ENCODE measurements at places on chromosomes 1 and 21. TPM values are rescaled to one million over a fixed set of nuclear protein-coding genes. Genes with fewer than 3 reads are reported as not detected.

- H3K36me3 ChIP-seq: peaks cover 23% of the 10 kb centered on the region
- peaks cover 24% of the 10 kb centered on the region for H3K4me1 ChIP-seq
- H3K27ac ChIP-seq: no peak overlapping the region
- no peak for DNase-seq
- H3K27me3 ChIP-seq: no peaks in the 10 kb centered on the region
- H3K4me3 ChIP-seq: no peak overlapping the region
Observed at GRCh38 chr1:206814716-206815341, 42.5 kb upstream of the IL10 start.

DNA sequence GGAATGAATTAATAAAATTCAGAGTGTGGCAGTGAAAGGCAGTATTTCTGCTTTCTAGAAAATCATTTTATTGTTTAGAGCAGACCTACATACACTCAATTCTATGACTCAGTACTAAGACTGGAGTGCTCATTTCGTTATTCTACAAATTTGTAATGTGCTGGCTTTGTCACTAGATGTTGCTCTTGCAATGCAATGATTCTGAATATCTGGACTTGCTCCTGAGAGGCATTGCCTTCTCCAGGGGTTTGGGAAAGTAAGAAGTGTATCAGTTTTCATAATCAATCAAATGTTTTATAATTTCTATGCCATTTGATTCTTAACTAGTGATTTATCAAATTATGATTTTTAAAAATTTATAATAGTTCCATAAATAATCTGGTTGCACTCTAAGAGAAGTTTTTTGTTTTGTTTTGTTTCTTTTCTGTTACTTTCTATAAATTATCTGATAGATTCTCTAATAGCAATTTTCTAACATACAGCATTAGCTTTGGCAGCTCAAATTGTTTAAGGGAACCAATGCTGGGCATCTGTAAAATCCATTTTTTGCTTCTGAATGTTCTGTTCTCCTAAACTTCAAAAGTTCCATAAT, 280.5 kb upstream of the SGIP1 start:
- H3K4me3 ChIP-seq: no peak overlapping the region
- H3K36me3 ChIP-seq: no peaks in the 10 kb centered on the region
- DNase-seq: peak; percentile 82
- no peaks in the 10 kb centered on the region for H3K27me3 ChIP-seq
- peaks cover 45% of the 10 kb centered on the region for H3K4me1 ChIP-seq

DNA sequence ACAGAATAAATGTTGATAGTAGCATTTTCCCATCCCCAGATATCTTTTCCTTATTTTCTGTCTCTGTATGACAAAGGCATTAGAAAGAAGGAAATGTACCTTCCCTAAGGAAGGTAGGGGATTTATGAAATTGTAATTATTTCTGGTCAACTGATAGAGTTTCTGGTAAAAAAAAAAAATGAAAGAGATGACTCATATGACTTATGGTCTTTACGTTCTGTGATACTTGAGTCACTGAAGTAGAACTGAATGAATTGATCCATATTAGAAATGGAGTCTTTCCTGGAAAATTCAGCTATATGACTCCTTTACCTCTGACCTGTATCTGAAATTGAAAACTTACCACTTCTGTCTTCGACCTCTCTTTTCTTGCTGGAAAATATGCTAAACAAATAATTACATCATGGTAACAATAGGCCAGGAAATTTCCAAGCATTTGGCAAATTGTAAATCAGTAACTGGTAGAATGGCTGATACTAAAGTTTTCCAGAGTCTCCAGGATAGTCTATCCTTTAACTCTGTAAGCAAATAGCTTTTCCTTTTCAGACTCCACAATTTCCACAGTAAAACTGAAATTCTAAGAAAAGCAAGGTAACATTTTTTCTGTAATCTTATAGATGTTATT, 364.3 kb upstream of the PTBP2 start:
- no peak for DNase-seq
- H3K4me1 ChIP-seq: peaks cover 2% of the 10 kb centered on the region
- H3K4me3 ChIP-seq: no peak overlapping the region
- H3K27ac ChIP-seq: no peak overlapping the region
- H3K36me3 ChIP-seq: no peaks in the 10 kb centered on the region

GRCh38 chr1:57252597-57253294, 171.1 kb downstream of the DAB1 start:
- H3K4me3 ChIP-seq: no peak overlapping the region
- H3K27ac ChIP-seq: no peak overlapping the region
- H3K36me3 ChIP-seq: no peaks in the 10 kb centered on the region
- no peaks in the 10 kb centered on the region for H3K27me3 ChIP-seq

DNA sequence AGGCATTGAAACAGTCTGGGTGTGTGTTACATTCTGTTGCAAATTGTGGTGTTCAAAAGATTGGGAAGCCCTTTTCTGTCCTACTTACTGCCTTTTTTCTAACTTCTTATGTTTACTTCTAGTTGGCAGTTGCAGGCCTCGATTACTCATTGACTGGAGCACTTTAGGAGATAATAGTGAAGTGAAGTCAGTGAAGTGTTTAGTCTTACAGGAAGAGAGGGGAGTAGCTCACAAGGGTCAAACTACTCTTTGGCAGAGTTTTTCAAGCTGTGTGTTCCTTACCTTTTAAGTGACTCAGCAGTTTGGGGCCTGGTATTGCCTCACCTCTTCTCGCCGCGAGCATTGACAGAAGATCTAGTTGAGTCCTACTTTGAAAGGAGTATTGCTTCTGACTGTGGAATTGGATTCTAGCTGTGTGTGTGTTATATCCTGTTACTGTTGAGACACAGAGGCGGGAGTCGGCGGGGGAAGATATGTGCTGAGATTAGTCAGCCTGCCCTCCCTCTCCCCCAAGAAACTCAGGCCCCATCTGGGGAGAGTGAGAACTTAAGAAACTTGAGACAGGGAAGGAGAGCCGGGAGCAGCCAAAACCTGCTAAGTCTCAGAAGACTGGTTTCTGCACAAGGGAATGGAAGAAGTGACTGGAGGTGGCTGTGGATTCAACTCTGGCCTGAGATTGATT, 19.3 kb downstream of the AHCYL1 start:
- H3K36me3 ChIP-seq: peaks cover 11% of the 10 kb centered on the region
- peak; percentile 70 for DNase-seq
- peak overlapping the region; percentile 35 for H3K27ac ChIP-seq
- H3K4me1 ChIP-seq: peaks cover 22% of the 10 kb centered on the region
- no peaks in the 10 kb centered on the region for H3K27me3 ChIP-seq

Gene RIMS3
- total RNA-seq: 2.0 TPM

- H3K36me3 ChIP-seq: no peaks in the 10 kb centered on the region
- no peaks in the 10 kb centered on the region for H3K27me3 ChIP-seq
- DNase-seq: no peak
- no peaks in the 10 kb centered on the region for H3K4me1 ChIP-seq
- H3K4me3 ChIP-seq: no peak overlapping the region
- H3K27ac ChIP-seq: no peak overlapping the region
Observed at GRCh38 chr1:13628711-13629110, 45.1 kb downstream of the PDPN start.

Data from activated CD4-positive, alpha-beta T cell treated with anti-CD3 and anti-CD28 coated beads, Interleukin-2, amount 10 ng/mL, durations not matched to agents 24 days and 14 days (primary cell).